Kidney (tissue), 22 donors: ENCODE measurements at places on chromosomes 3 and 15. TPM values are rescaled to one million over a fixed set of nuclear protein-coding genes. Genes with fewer than 3 reads are reported as not detected.
A peak's percentile ranks its signal among the peaks of the same experiment; 100 is the strongest.

- H3K27me3 ChIP-seq = no peaks in the 10 kb centered on the region
- no peak overlapping the region for H3K4me3 ChIP-seq
- H3K27ac ChIP-seq = no peak overlapping the region
- H3K36me3 ChIP-seq = no peaks in the 10 kb centered on the region
- no peaks in the 10 kb centered on the region for H3K4me1 ChIP-seq
Measured at GRCh38 chr3:145820170-145820569, 340.8 kb downstream of the PLOD2 start.

DNA sequence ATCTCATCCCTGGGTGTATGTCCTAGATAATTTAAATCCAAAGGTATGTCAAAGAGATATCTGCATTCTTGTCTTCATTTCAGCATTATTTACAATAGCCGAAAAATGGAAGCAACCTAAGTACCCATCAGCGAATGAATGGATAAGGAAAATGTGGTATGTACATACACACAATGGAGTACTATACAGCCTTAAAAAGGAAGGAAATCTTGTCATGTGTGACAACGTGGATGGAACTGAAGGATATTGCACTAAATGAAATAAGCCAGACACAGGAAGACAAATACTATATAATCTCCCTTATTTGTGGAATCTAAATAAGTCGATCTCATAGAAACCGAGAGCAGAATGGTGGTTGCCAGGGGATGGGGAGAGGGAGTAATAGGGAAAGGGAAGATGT is 16.8 kb upstream of the MGLL start:
- H3K27me3 ChIP-seq = no peaks in the 10 kb centered on the region
- no peaks in the 10 kb centered on the region for H3K4me1 ChIP-seq
- H3K27ac ChIP-seq = no peak overlapping the region

- H3K36me3 ChIP-seq = no peaks in the 10 kb centered on the region
- H3K4me1 ChIP-seq = no peaks in the 10 kb centered on the region
- H3K27ac ChIP-seq = no peak overlapping the region
Measured at GRCh38 chr3:78003090-78003489, 963.2 kb downstream of the ROBO2 start.

DNA sequence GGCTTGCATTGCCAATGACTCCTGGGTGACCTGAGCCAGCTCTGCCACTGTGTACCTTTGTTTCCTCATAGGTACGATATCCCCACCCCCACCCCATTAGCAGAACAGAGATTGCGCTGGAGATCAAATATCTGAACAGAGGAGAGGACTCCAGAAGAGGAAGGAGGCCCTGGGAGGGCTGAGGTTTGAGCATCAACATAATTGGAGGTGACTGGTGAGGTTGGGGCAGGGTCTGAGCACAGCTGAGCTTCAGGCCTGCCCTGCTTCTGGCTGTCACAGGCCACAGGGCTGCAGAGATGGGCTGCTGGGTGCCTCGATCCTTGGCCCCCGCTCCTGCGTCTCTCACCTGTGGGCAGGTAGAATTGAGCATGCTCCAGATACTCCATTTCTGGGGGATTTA is 21.3 kb upstream of the CACNA2D2 start:
- H3K4me1 ChIP-seq = no peaks in the 10 kb centered on the region
- no peak for DNase-seq
- H3K27me3 ChIP-seq = no peaks in the 10 kb centered on the region
- no peak overlapping the region for H3K4me3 ChIP-seq
- H3K36me3 ChIP-seq = no peaks in the 10 kb centered on the region
- no peak overlapping the region for H3K27ac ChIP-seq

DNA sequence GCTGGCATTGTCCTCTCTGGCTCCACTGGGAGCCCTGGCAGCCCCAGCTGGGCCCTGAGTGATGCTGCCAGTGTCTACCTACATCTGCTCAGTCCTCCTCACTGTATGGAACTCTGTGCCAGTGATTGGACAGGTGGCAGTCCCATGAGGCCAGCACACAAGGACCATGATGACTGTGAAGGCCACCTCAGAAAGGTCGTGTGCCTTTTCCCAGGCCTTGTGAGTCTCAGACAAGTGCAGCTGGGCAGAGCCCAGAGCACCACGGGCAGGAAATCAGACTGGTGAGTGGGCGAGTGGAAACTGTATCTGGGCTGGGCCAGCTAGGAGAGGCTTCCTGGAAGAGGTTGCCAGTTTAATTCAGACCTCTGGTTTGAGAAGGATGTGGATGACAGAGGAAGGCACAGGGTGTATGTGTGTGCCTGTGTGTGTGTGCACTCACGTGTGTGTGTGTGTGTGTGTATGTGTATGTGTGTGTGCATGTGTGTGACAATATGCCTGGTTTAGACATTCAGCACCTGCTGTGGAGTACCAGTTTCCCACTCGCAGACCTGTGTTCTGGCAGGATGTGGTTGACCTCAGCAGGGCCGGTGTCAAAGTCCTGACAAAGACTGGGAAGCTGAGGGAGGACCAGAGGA is 7.0 kb downstream of the MAPKAPK3 start:
- peaks cover 26% of the 10 kb centered on the region for H3K4me1 ChIP-seq
- no peak overlapping the region for H3K4me3 ChIP-seq
- no peak overlapping the region for H3K27ac ChIP-seq
- H3K36me3 ChIP-seq = no peaks in the 10 kb centered on the region
- DNase-seq = no peak

- H3K27ac ChIP-seq = no peak overlapping the region
- no peaks in the 10 kb centered on the region for H3K36me3 ChIP-seq
- DNase-seq = peak; percentile 72
- H3K4me1 ChIP-seq = no peaks in the 10 kb centered on the region
Measured at GRCh38 chr3:177679568-177680471, 482.5 kb upstream of the TBL1XR1 start.

DNA sequence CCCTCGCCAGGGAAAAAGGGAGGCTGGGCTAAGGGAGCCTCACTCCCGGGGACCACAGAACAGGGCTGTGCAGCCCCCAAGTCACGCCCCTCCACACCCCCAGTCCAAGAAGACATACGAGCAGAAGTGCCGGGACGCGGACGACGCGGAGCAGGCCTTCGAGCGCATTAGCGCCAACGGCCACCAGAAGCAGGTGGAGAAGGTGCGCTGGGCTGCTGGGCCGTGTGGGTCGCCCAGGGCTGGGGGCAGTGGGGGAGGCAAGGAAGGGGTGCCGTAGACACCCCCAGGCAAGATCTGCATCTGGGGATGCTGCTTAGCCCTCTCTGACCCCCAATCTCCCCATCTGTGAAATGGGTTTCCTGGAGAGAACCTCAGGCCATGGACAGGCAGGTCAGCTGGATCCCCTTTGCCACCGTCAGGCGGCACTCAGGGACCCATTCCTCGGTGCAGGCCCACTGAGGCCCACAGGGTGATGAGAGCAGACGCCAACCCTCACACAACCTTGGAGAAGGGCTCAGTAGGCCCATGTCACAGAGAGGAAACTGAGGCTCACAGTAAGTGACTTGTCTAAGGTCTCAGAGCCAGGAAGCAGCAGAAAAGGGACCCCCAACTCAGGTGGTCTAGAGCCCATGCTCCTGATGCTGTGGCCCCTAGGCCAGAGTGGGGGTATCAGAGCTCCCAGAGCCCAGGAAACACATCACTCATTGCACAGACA is 33.7 kb downstream of the PSTPIP1 start:
- H3K4me1 ChIP-seq = no peaks in the 10 kb centered on the region
- H3K27me3 ChIP-seq = no peaks in the 10 kb centered on the region
- no peak overlapping the region for H3K4me3 ChIP-seq
- H3K36me3 ChIP-seq = no peaks in the 10 kb centered on the region
- no peak overlapping the region for H3K27ac ChIP-seq
- DNase-seq = no peak

DNA sequence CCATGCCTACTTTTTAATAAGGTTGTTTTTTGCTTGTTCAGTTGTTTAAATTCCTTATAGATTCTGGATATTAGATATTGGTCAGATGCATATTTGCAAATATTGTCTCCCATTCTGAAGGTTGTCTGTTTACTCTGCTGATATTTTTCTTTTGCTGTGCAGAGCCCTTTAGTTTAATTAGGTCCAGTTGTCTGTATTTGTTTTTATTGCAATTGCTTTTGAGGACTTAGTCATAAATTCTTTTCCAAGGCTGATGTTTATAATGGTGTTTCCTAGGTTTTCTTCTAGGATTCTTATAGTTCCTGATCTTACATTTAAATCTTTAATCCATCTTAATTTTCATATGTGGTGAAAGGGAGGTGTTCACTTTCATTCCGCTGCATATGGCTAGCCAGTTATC is 77.4 kb downstream of the PTPRG start:
- H3K36me3 ChIP-seq = no peaks in the 10 kb centered on the region
- peaks cover 8% of the 10 kb centered on the region for H3K4me1 ChIP-seq
- H3K4me3 ChIP-seq = no peak overlapping the region
- DNase-seq = no peak
- no peaks in the 10 kb centered on the region for H3K27me3 ChIP-seq

DNA sequence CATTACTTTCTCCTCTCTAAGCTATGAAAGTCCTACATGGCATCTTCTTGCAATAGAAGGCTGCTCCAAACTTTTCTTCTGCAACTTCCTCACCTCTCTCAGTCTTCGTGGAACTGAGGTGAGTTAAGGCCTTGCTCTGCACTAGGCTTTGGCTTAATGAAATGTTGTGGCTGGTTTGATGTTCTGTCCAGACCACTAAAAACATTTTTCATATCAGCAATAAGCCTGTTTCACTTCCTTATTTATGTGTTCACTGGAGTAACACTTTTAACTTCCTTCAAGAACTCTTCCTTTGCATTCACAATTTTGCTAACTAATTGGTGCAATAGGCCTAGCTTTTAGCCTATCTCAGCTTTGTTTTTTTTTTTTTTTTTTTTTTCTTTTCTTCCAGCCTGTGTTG is 335.3 kb upstream of the NECTIN3 start:
- H3K4me1 ChIP-seq = no peaks in the 10 kb centered on the region
- DNase-seq = no peak
- no peak overlapping the region for H3K27ac ChIP-seq
- H3K27me3 ChIP-seq = no peaks in the 10 kb centered on the region
- H3K36me3 ChIP-seq = no peaks in the 10 kb centered on the region
- H3K4me3 ChIP-seq = no peak overlapping the region

- no peaks in the 10 kb centered on the region for H3K27me3 ChIP-seq
- no peak for DNase-seq
- H3K4me1 ChIP-seq = no peaks in the 10 kb centered on the region
- H3K4me3 ChIP-seq = no peak overlapping the region
Measured at GRCh38 chr3:31442755-31443154, 90.0 kb upstream of the STT3B start.

GRCh38 chr3:37872413-37873160 is 10.9 kb downstream of the CTDSPL start:
- DNase-seq = no peak
- peaks cover 3% of the 10 kb centered on the region for H3K4me1 ChIP-seq
- H3K27me3 ChIP-seq = no peaks in the 10 kb centered on the region
- no peak overlapping the region for H3K27ac ChIP-seq

DNA sequence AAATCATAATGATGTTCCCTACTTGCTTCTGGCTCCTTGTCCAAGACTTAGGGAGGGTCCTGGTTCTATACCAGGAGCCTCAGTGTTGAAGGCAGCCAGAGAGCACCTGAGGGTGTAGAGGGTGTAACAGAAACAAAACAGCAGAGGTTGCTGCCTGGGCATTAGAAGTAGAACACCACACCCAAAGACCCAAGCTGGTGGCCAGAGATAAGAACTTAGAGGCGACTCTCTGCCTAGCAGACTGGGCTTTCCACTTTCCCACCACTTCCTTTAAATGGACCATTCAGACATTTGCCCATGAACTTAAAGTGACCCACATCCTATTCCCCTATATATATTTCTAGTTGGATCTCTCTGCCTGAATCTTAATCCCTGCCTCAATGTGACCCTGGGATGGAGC is 189.8 kb downstream of the KLF13 start:
- no peak overlapping the region for H3K27ac ChIP-seq
- no peak overlapping the region for H3K4me3 ChIP-seq
- no peaks in the 10 kb centered on the region for H3K36me3 ChIP-seq
- no peaks in the 10 kb centered on the region for H3K27me3 ChIP-seq
- no peak for DNase-seq
- H3K4me1 ChIP-seq = no peaks in the 10 kb centered on the region

- H3K4me1 ChIP-seq = no peaks in the 10 kb centered on the region
- H3K27me3 ChIP-seq = no peaks in the 10 kb centered on the region
- H3K36me3 ChIP-seq = no peaks in the 10 kb centered on the region
- H3K27ac ChIP-seq = no peak overlapping the region
- no peak for DNase-seq
Measured at GRCh38 chr15:45234562-45235235, 17.3 kb upstream of the SLC28A2 start.

GRCh38 chr3:42229266-42229941 is 36.6 kb downstream of the CCK start:
- H3K4me1 ChIP-seq = no peaks in the 10 kb centered on the region
- no peak for DNase-seq

DNA sequence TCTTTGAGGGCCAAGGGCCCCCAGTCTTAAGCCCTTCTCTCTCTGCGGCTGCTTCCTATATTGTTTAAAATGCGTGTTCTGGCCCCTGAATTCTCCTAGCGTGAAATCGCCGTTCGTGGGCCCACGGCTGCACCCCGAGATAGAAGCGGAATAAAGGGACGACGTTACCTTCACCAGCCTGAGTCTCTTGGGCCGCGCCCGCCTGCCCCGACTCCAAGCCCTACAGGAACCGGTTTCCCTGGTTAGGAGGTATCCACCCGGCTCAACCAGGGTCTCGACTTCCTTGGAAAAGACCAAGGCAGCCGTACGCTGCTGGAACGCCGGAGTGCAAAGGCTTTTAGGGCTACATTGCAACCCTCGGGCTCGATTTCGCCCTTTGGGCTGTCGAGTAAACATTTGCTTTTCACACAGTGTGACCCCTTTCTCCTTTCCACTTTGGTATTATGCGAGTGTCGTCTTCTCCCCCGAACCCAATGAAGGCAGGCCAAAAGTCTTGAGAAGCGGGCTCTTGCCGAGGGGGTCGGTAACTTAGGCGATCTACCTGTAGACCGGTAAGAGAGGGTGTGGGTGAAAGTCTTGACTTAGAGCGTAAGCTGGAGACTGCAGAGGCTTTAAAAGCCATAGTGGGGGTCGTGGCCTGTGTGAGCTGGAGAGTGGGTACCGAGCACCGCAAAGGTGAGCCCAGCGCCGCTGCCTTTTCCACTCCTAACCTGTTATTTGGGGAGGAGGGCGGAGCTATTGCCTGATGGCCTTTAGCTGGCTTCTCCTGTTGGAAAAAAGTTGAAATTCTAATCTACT is 2.0 kb downstream of the TRIM71 start:
- H3K4me3 ChIP-seq = peak overlapping the region; percentile 55
- peak; percentile 77 for DNase-seq
- peaks cover 35% of the 10 kb centered on the region for H3K27me3 ChIP-seq
- H3K36me3 ChIP-seq = no peaks in the 10 kb centered on the region
- H3K4me1 ChIP-seq = no peaks in the 10 kb centered on the region
- H3K27ac ChIP-seq = peak overlapping the region; percentile 9

- no peak overlapping the region for H3K27ac ChIP-seq
- no peak overlapping the region for H3K4me3 ChIP-seq
- no peak for DNase-seq
- H3K27me3 ChIP-seq = no peaks in the 10 kb centered on the region
Measured at GRCh38 chr3:154584974-154585373, 155.0 kb upstream of the GPR149 start.

- no peaks in the 10 kb centered on the region for H3K27me3 ChIP-seq
- H3K4me3 ChIP-seq = no peak overlapping the region
- no peaks in the 10 kb centered on the region for H3K4me1 ChIP-seq
- no peak for DNase-seq
- H3K36me3 ChIP-seq = no peaks in the 10 kb centered on the region
Measured at GRCh38 chr15:29994284-29994683, 88.5 kb upstream of the GOLGA8J start.

Gene LRTM1
- not detected for total RNA-seq

Gene GPR15
- not detected for total RNA-seq

Gene GRAMD2A
- total RNA-seq = 5.4 TPM

Gene ATP10A
- 6.8 TPM for total RNA-seq

Gene RCN2
- total RNA-seq = 40.0 TPM

Gene MDFIC2
- not detected for total RNA-seq

Gene CMTM7
- 38.2 TPM for total RNA-seq

Gene RETNLB
- not detected for total RNA-seq

Gene CEP70
- 64.3 TPM for total RNA-seq
